ENCODE measurements at places on chromosomes 11 and 22.

GRCh38 chr22:49449377-49449776, 378.3 kb downstream of the BRD1 start:
- DNase-seq = no peak

- no peak for DNase-seq
Observed at GRCh38 chr11:35639591-35640179, 21.4 kb downstream of the FJX1 start.

DNA sequence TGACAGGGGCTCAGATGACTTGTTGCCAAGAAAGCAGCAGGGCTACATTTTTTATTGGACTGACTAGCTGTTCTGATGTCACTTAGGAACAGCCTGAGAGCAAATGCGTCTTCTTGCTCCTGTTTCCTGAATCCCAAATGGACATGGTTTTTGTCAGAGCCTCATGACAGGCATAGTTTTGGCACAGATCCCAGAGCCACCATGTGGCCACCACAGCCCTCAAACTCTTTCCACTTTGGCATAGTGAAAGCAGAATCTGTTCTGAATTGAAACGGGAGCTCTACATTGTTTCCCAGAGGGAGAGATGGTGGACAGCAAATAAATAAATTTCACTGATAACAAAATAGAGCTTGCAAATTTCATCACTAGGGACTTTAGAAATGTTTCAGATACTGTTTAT, 222.2 kb downstream of the C11orf87 start:
- no peak for DNase-seq

- peak; percentile 77 for DNase-seq
Observed at GRCh38 chr11:124760205-124760652, 1.9 kb downstream of the ESAM start.

DNA sequence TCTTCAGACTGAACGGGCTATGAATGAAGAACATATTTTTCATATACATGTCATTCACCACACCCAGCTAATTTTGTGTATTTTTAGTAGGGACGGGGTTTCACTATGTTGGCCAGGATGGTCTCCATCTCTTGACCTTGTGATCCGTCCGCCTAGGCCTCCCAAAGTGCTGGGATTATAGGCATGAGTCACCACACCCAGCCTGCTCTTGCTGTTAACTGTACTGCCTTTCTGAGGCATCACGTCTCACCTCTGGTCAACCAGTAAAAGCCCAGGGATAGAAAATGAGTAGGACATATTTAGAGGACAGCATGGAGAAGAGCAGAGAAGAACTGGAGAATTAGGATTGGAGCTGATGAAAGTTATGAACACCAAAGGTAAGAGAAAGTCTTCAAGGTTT, 55.6 kb downstream of the APOL3 start:
- no peak for DNase-seq

DNA sequence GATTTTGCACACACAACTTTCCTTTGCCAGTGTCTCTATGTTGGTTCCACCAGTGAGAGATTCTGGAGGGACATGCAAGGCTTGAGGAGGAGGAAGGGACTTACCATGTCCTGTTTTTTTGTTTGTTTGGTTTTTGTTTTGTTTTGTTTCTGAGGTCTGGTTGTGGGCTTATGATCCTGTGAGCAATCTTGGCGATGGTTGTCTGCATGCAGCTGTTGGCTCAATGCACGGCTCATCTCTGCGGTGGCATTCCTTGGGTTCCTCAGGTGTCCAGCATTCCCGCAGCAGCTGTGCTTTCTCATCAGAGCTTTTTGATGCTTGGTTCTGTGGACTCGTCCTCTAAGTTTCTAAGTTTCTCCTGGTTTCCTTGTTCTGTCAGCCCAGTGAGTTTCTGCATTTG, 4.8 kb upstream of the NNMT start:
- DNase-seq = no peak

DNA sequence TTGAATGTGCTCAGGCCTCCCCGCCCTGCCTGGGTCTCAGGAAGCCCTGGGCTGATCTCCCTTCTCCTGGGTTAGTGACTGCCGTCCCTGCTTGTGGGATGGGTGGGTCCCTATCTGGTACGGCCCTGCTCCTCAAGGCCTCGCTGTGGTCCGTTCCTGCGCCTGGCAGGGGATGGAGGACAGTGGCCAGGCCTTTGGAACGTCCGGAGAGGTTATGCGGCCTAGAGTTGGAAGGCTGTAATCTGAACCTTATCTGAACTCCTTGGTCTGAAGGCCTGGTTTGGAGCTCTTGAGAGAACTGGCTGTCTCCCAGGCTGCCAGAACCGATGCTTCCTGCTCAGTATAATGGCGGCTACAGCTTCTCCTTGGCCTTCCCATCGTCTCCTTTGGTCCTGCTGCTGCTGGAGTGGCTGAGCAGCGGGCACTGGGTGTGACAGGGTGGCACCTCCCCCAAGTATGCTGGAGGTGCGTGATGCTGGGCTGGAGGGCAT, 72.8 kb downstream of the FLI1 start:
- no peak for DNase-seq

All from hepatic stellate cell (primary cell).